IPS DF 6.9 (cell line): ENCODE measurements at places on chromosomes 16 and 17.
A peak's percentile ranks its signal among the peaks of the same experiment; 100 is the strongest.

- DNase-seq = peak; percentile 97
These were observed at the start of gene BRCA1 for GRCh38 chr17:43125133-43125966. TSS of gene BRCA1 (minus strand) at chr17:43125364. CDS start at chr17:43124096, 1,268 bp downstream.

GRCh38 chr17:80265205-80266068 is 4.8 kb downstream of the RNF213 start:
- no peak for DNase-seq

DNA sequence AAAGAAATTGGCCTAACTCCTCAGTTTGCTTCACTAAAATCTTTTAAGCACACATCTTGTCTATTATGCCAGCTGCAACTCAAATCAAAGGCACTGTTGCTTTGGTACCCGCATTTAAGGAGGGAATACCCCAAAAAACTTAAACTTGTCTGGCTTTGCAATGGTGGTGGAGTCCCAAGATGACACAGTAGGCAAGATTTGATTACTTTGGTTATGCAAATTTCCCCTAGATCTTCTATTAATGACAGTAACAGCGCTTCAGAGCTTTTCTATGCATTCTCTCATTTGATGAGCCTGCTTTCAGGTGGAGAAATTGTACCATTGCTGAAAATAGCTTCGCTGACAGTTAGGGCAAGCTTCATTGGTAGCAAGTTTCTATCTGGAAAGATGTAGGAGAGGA is 27.2 kb downstream of the WWOX start:
- DNase-seq = no peak

DNA sequence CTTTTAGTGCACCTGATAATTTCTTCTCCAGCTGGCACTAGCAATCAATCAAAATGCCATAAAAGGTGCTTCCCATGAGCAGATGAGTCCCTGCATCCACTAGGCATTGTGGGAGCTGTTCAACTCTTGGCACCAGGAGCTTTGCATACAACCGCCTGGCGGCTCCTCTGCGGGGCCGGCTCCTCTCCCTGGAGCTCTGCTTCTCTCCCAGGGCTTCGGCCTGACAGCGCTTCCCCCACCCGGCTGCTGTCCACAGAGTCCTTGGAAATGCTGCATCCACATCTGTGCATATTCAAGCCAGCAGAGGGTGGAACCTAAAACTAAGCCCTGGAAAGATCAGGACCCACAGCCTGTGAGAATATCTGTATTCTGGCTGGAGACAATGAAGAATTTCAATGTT is 62.9 kb downstream of the LMF1 start:
- DNase-seq = no peak

DNA sequence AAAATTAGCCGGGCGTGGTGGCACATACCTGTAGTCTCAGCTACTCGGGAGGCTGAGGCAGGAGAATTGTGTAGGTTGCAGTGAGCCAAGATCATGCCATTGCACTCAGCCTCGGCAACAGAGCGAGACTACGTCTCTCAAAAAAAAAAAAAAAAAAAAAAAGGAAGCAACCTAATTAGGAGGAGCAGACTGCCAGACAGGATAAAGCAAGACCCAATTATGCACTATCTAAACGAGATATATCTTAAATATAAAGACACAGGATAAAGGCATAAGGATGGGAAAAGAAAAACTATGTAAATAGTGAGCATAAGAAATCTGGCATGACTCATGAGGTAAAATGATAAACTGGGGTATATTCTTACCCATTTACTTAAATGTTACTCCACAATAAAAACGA is 4.9 kb downstream of the TXNDC11 start:
- no peak for DNase-seq

DNA sequence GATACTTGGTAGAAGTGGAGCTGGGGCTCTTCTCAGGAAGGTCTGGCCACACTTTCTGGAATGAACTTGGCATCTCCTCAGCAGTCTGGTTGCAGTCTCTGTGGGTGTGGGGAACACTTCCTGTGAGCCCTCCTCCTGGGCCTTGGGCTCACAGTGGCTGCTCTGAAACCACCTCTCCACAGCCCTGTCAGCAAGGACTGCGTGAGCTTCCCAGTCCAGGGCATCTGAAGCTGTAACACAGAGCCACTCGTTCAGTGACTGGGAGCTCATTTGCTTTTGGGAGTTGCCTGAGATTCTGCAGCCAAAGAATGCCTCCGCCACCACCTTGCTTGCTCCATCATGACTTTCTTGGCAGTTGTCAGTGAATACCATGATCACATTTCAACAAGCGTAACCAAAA is 60.0 kb downstream of the CLEC16A start:
- no peak for DNase-seq

- DNase-seq = no peak
These were observed 674 bp downstream of the ZNF688 start for GRCh38 chr16:30570636-30571444.

GRCh38 chr16:24234737-24235136 is 21.4 kb upstream of the CACNG3 start:
- no peak for DNase-seq

- DNase-seq = no peak
These were observed 94.6 kb downstream of the CMIP start for GRCh38 chr16:81539009-81539758.

DNA sequence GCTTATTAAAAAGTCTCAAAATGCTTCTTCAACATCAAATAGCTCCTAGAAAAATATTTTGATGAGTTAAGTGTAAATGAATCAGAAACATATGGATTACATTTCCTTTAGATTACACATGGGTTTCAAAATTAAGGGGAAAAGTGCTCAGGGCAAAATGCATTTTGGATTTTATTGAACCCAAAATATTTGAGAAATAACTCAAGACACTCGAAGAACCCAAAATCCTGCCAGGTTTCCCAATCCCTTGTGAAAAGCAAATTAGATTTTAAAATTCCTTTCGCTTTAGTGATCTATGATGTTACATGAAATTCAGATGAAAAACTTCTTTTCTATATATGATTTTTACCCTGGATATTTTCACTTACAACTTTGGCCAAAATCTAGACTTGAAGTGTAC is 847.4 kb upstream of the SOX9 start:
- DNase-seq = no peak

GRCh38 chr17:32355649-32356377 is 5.9 kb downstream of the ZNF207 start:
- DNase-seq = no peak

- no peak for DNase-seq
These were observed 679.4 kb downstream of the TOX3 start for GRCh38 chr16:51867386-51868065.

GRCh38 chr17:64216000-64216337 is 47.1 kb downstream of the TEX2 start:
- DNase-seq = no peak

- DNase-seq = no peak
These were observed 22.6 kb downstream of the NDUFAF8 start for GRCh38 chr17:81261582-81262336.

- DNase-seq = no peak
These were observed 33.7 kb downstream of the MARF1 start for GRCh38 chr16:15609286-15609649.

DNA sequence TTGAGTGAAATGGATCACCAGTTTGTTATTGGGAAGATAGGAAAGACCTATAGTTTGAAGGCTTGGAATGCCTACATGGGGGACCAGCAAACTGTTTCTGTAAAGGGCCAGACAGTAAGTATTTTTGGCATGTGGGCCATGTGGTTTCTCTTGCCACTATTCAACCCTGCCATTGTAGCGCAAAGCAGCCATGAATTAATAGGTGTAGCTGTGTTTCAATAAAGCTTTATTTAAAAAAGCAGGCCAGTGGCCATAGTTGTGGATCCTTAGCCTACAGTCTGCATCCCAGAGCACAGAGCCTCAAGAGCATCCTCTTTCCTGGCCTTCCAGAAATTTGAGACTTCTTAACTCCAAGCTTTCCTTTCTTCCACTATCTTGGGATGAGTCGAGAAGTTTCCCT is 29.3 kb downstream of the ABAT start:
- DNase-seq = no peak

- DNase-seq = no peak
These were observed 7.7 kb downstream of the HS3ST3B1 start for GRCh38 chr17:14308636-14308964.

DNA sequence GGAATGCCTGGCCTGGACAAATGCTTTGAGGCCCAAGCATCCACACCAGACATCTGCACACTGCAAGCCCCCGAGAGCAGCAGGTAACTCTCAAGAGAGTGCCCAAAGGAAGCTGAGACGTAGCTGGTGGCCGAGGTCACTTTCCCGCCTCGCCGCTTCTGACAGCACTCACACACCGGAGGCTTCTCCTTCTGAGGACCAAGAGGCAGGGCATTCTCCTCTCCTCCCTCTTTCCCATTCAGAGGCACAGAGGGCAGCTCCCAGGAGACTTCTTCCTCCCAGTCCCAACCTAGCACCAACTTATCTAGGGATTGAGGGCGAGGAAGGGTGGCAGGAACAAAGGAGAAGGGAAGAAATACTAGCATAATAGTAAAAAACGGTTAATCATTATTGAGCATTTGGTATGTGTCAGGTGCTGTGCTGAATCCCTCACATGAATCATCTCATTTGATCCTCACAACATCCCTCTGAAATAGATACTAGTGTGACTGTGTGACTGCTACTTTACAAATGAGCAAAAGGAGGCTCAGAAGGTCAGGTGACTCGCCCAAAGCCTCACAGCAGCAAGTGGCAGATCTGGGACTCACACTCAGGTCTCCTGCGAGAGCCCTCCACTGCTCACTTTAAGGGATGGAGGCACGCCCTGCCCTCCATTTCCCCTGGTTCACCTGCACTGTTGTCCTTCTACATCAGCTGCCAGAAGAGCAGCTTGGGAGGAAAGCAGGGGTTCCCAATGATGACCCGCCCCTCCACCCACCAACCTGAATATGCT is 41.8 kb downstream of the MYO18A start:
- no peak for DNase-seq
